ENCODE measurements at places on chromosomes 2 and 18.

DNA sequence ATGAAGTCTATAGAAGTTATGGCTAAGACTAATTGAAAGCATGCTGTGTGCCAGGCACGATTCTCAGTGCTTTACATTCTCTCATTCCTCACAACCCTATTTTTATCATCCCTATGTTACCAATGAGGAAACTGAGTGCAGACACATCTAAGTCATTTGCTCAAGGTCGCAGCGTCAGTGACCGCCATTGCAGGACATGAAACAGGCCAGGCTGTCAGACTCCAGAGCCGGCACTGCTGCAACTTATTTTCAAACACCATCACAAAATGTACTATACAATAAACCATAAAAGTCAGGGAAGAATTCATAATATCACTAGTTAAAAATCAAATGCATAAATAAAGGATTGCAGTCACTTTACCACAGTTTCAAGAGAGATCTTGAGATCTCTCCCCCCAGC, 5.6 kb downstream of the STK39 start:
- DNase-seq: no peak

DNA sequence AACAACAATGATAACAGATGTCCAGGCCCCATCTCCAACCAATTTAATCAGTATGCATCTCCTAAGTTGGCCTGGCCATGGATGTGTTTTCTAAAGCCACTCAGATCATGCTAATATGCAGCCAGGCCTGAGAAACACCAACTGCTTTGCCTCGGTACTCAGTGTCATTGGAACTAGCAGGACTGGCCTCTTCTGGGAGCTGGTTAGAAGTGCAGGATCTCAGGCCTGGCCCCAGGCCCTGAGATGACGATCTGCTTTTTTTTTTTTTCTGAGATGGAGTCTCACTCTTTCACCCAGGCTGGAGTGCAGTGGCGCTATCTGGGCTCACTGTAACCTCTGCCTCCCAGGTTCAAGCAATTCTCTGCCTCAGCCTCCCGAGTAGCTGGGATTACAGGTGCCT, 69.1 kb downstream of the IRS1 start:
- no peak for DNase-seq

DNA sequence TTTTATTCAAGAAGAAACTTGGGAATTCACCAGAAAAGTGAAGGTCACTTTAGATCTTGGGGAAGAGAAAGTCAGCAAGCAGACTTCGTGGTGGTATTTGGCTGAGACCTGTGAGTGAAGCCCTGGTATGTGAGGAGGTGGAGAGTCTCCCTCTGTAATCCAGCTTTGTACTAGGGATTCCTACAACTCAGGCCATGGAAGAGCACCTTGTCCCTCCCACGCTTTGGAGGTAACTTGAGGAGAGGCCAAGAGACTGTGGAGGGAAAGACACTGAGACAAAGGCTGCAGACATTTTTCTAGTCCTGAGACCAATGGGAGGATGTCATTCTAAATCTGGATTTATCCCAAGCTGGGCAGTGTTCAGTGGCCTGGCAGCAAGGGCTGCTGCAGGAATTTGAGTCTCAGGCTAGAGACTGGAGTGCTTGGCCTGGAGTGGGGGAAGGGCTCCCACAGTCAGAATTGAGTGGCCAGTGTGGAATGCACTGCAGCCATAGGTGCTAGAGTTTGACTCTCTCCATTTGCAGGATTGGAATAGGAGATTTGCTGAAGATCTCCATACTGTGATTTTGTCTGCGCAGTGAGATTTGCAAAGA, 219.0 kb downstream of the ACTR3 start:
- DNase-seq: no peak

GRCh38 chr2:72830273-72830672, 4.4 kb upstream of the EXOC6B start:
- no peak for DNase-seq

GRCh38 chr2:230411570-230412370, 4.2 kb upstream of the SP100 start:
- no peak for DNase-seq

DNA sequence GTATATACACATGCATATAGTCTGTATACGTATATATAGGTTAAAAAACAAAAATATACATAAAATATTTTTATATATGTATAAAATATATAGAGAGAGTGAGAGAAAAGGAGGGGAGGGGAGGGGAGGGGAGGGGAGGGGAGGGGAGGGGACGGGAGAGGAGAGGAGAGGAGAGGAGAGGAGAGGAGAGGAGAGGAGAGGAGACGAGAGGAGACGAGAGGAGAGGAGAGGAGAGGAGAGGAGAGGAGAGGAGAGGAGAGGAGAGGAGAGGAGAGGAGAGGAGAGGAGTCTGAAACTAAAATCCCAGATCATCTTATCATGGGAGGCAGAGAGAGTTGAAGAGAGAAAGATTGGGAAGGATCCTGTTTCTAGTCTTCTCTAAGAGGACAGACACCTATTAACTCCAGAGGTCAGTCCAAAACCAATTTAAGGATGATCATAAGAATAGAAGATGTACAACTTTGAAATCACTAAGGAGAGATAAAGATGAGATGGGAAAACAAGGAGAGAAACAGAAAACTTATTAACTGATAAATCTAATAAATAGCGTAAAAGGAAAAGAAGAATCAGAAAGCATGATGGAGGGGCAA, 195.4 kb downstream of the SRBD1 start:
- no peak for DNase-seq

DNA sequence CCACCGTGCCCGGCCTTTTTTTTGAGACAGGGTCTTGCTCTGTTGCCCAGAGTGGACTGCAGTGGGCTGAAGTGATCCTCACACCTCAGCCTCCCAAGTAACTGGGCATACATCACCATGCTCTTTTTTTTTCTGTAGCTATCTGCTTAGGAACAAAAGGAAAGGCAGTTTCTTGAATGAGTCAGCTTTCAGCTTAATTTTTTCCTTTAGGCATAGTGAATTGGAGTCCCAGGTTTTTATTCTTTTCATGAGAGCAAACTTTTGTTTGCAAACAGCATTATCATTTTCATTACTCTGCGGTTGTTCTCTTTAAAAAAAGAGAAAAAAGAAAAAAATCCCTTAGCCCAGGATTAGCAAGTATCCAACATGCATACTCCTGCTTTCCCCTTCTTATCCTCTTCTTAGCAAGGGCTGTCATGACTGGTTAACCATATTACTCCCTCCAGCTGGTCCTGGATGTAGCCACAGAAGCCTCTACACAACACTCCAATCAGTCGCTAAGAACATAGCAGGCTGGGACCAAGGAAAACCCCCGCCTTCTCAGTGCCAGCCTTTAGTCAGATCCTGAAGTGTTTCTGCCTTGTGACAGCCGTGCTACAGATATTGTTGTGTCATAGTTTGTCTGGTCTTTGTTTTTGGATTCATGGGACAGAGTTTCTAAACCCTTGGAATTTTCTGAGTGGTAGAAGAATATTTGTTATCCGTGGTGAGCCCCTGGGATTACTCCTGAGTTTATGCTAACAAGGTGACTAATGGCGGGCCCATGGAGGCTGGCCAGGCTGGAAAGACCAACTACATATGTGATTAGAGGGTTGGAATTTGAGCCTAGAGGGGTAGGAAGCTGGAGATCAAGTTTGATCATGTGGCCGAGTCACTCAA, 23.3 kb upstream of the ST3GAL5 start:
- no peak for DNase-seq

- no peak for DNase-seq
These were observed 193.5 kb downstream of the SS18 start for GRCh38 chr18:25896956-25897355.

Data from activated CD4-positive, alpha-beta T cell treated with anti-CD3 and anti-CD28 coated beads for 1 hour (primary cell).